Panc1 (cell line): ENCODE measurements at places on chromosomes 3 and 15. TPM values are rescaled to one million over a fixed set of nuclear protein-coding genes. Genes with fewer than 3 reads are reported as not detected.

GRCh38 chr3:15499536-15499935 is 22.0 kb downstream of the COLQ start:
- DNase-seq, result no peak

GRCh38 chr15:62617741-62618140 is 424.8 kb upstream of the TPM1 start:
- DNase-seq, result no peak

- DNase-seq, result no peak
These were observed 115.6 kb downstream of the ADAMTSL3 start for GRCh38 chr15:83769411-83769999.

DNA sequence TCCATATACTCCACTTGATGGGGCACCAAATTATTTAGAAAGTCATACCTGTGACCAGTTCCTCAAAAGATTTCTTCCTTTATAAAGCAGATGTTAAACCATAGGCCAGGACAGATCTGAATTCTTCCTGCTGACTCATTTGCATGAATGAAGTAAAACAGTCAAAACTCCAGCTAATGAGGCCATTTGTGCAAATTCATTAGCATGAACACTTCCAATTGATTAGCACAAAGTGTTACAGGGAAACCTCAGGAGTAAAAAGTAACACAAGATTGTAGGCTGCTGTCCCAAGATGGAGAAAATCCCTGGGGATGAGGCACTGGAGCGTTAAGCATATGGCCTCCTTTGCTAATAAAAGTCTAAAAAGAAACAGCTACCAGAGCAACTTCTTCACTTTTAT is 149.8 kb downstream of the ZNF385D start:
- no peak for DNase-seq

DNA sequence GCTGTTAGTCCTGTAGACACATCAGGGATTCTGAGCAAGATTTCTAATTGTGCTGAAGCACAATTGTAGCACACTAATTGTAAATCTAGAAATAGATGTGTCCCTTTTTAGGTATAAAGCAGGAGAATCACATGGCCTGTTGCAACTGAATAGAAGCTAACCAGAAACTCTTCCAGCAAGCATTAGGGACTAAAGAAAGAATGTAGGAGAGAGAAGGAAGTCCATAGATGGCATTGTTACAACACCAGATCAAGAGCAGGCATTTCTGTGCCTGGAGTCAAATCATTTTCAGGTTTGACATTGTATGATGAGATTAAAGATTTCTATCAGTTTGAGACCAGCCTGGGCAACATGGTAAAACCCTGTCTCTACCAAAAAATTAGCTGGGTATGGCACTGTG is 27.4 kb downstream of the CALML4 start:
- DNase-seq, result no peak

GRCh38 chr3:43866529-43867353 is 176.0 kb downstream of the ABHD5 start:
- DNase-seq, result peak; percentile 63

DNA sequence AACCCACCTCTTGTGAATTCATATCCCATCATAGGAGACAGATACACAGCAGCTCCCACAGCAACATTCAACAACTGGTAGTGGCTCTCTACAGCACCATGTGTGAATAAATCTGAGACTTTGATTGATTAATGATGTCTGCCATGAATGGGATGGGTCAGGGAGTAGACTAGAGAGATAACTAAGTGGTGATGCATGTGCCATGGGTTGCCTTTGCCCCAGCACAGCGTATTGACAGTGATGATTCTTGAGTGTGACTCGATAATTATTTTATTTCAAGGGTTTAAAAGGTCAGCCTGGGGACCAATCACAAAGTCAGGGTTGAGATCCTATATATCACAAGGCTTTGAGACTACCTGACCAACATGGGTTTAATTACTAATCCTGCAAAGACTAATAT is 295.9 kb downstream of the PTPRG start:
- no peak for DNase-seq

ZNF774 gene
- 5.2 TPM for total RNA-seq

CFAP91 gene
- 0.90 TPM for total RNA-seq

CSPG4 gene
- 17.5 TPM for total RNA-seq

CHRFAM7A gene
- total RNA-seq, result 11.5 TPM

FBXO45 gene
- total RNA-seq, result 21.6 TPM
